ENCODE measurements at places on chromosomes 1 and 21.

GRCh38 chr1:61674221-61674620 lies 50.7 kb downstream of the TM2D1 start:
- peaks cover 15% of the 10 kb centered on the region for H3K4me1 ChIP-seq
- H3K27ac ChIP-seq = no peak overlapping the region
- H3K4me3 ChIP-seq = no peak overlapping the region
- no peak for DNase-seq
- H3K27me3 ChIP-seq = no peaks in the 10 kb centered on the region

GRCh38 chr21:26683996-26684395 lies 110.9 kb upstream of the CYYR1 start:
- H3K36me3 ChIP-seq = no peaks in the 10 kb centered on the region
- peaks cover 2% of the 10 kb centered on the region for H3K27me3 ChIP-seq
- H3K27ac ChIP-seq = no peak overlapping the region

GRCh38 chr1:153577138-153577537 lies 11.5 kb upstream of the S100A2 start:
- no peak for DNase-seq
- no peaks in the 10 kb centered on the region for H3K27me3 ChIP-seq
- no peak overlapping the region for H3K27ac ChIP-seq
- H3K36me3 ChIP-seq = no peaks in the 10 kb centered on the region

DNA sequence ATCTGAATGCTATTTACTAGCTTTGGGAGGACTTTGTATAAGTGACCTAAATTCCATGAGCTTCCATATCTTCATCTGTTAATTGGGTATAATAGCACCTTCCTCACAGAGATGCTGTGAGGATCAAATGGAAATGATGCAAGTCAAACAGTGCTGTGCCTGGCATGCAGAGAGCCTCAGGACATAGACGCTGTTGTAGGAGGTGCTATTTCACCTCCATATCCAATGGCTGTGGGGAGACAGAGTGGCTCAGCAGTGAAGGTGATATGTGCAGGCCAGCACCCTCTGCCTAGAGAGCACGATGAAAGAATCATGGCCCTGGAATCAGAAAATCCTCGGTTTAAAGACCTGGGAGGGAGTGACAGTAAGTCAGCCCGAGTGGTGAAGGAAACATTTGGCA lies 16.0 kb upstream of the C1orf21 start:
- H3K36me3 ChIP-seq = no peaks in the 10 kb centered on the region
- H3K4me3 ChIP-seq = no peak overlapping the region
- H3K4me1 ChIP-seq = no peaks in the 10 kb centered on the region
- DNase-seq = no peak

DNA sequence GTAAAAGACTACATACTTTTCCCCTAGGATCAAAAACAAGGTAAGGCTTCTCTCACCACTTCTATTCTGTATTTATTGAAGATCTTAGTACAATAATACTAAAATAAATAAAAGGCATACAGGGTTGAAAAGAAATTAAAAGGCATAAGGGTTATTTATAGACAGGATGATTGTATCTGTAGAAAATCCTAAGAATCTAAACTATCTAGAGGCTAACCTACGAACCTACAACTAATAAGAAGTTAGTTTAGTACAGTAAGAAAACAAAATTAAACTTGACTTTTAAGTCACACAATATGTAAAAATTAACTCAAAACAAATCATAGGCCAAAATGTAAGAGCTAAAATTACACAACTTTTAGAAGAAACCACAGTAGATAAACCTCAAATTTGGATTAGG lies 50.4 kb upstream of the ADAM30 start:
- peaks cover 16% of the 10 kb centered on the region for H3K4me1 ChIP-seq
- peak overlapping the region; percentile 89 for H3K27ac ChIP-seq
- peaks cover 48% of the 10 kb centered on the region for H3K36me3 ChIP-seq
- H3K4me3 ChIP-seq = no peak overlapping the region
- DNase-seq = no peak
- H3K27me3 ChIP-seq = no peaks in the 10 kb centered on the region

- H3K4me1 ChIP-seq = peaks cover 27% of the 10 kb centered on the region
- H3K27me3 ChIP-seq = no peaks in the 10 kb centered on the region
- no peaks in the 10 kb centered on the region for H3K36me3 ChIP-seq
- no peak for DNase-seq
- no peak overlapping the region for H3K27ac ChIP-seq
- H3K4me3 ChIP-seq = no peak overlapping the region
These were observed 42.0 kb downstream of the COLGALT2 start for GRCh38 chr1:183995322-183996039.

DNA sequence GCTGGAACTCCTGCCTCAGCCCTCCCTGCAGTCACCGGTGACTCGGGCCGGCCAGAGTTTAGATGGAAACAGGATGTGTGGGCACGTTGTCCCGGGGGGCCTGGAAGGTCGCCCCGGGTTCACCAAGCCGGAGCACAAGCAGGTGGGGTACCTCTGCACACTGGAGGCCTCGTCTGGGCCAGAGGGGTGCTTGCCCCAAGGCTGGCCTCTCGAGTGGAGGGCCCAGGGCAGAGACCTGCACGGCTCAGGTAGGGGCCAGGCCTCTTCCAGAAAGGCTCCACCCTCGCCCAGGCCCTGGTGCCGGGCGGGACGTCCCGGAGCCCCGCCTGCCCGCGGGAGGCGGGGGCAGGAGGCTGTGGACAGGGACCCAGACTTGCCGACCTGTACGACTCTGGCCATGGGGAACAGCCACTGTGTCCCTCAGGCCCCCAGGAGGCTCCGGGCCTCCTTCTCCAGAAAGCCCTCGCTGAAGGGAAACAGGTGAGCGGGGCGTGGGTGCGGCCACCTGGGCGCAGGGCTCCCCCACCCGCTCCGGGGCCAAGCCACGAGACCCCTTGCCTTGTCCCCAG lies at the start of gene PLEKHN1:
Gene PLEKHN1 (plus strand): TSS at position 348 of the 569 bp plus-strand sequence. CDS start 50 bp downstream, at position 398.
- no peak within 1 kb of the TSS for H3K27ac ChIP-seq
- peak within 1 kb of the TSS; percentile 69 for H3K4me3 ChIP-seq
- H3K36me3 ChIP-seq = peaks cover 2% of the 10 kb centered on the region
- peaks cover 17% of the 10 kb centered on the region for H3K27me3 ChIP-seq
- peaks cover 3% of the 10 kb centered on the region for H3K4me1 ChIP-seq

DNA sequence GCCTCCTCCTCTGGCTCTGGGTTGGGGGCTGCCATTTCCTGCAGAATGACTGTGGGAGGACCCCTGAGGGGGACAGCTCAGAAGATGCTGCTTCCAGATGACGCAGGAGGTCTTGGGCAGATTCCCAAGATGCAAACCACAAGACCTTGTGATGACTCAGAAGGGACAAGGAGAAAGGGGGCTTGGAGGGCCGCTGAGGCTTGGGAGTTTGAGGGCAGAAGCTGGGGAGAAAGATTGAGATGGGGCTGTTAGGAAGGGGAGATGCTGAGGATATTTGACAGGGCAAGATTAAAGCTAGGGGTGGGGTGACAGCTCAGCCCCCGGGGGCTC lies 7.5 kb downstream of the PTPRU start:
- no peaks in the 10 kb centered on the region for H3K36me3 ChIP-seq
- no peak overlapping the region for H3K4me3 ChIP-seq
- peaks cover 44% of the 10 kb centered on the region for H3K4me1 ChIP-seq
- H3K27ac ChIP-seq = no peak overlapping the region
- H3K27me3 ChIP-seq = no peaks in the 10 kb centered on the region

- H3K27ac ChIP-seq = no peak overlapping the region
- no peak for DNase-seq
- no peak overlapping the region for H3K4me3 ChIP-seq
- H3K36me3 ChIP-seq = no peaks in the 10 kb centered on the region
These were observed 42.9 kb upstream of the CITED4 start for GRCh38 chr1:40905061-40905460.

GRCh38 chr21:44006017-44006619 lies 6.0 kb upstream of the TRAPPC10 start:
- no peak overlapping the region for H3K27ac ChIP-seq
- H3K4me1 ChIP-seq = peaks cover 8% of the 10 kb centered on the region
- no peaks in the 10 kb centered on the region for H3K36me3 ChIP-seq
- H3K4me3 ChIP-seq = no peak overlapping the region
- DNase-seq = no peak

DNA sequence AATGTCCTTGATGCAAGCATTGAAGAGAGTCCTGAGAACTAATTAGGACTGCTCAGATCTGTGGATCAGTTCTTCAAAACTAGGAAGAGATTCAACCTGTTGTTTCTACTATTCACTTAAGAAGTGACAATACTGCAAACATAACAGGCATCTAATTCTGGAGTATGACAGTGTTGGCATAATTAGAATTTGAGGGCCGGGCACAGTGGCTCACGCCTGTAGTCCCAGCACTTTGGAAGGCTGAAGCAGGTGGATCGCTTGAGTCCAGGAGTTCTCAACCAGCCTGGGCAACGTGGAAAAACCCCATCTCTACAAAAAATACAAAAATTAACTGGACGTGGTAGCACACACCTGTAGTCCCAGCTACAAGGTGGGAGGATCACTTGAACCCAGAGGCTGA lies 8.0 kb upstream of the FOXJ3 start:
- DNase-seq = no peak
- H3K27me3 ChIP-seq = no peaks in the 10 kb centered on the region
- H3K27ac ChIP-seq = no peak overlapping the region

DNA sequence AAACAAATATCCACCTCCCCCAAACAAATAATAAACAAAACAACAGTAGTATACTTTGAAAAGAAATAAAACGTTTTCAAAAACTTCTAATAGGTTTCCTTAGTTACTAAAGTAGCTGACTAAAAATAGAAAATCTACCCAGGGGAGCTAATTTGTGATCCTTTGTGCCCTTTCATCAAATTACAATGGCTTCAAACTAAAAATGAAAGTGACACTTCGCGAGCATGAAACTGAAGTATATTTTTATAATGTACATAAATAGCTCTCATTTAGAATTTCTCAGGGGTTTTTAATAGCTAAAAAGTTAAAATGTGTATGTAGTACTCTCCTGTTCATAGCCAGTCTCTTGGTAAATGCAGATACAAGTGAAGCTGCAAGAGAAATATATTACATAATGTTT lies 78.4 kb downstream of the BRINP3 start:
- H3K4me3 ChIP-seq = no peak overlapping the region
- peaks cover 2% of the 10 kb centered on the region for H3K27me3 ChIP-seq
- H3K27ac ChIP-seq = no peak overlapping the region
- DNase-seq = no peak

- H3K27me3 ChIP-seq = peaks cover 8% of the 10 kb centered on the region
- H3K27ac ChIP-seq = no peak overlapping the region
- H3K36me3 ChIP-seq = no peaks in the 10 kb centered on the region
- H3K4me1 ChIP-seq = peaks cover 24% of the 10 kb centered on the region
- no peak for DNase-seq
These were observed 409.9 kb downstream of the HLX start for GRCh38 chr1:221289103-221289502.

- no peak overlapping the region for H3K4me3 ChIP-seq
- peaks cover 19% of the 10 kb centered on the region for H3K4me1 ChIP-seq
- DNase-seq = no peak
- H3K27me3 ChIP-seq = peaks cover 9% of the 10 kb centered on the region
- no peaks in the 10 kb centered on the region for H3K36me3 ChIP-seq
These were observed 15.8 kb upstream of the REG4 start for GRCh38 chr1:119827010-119827409.

DNA sequence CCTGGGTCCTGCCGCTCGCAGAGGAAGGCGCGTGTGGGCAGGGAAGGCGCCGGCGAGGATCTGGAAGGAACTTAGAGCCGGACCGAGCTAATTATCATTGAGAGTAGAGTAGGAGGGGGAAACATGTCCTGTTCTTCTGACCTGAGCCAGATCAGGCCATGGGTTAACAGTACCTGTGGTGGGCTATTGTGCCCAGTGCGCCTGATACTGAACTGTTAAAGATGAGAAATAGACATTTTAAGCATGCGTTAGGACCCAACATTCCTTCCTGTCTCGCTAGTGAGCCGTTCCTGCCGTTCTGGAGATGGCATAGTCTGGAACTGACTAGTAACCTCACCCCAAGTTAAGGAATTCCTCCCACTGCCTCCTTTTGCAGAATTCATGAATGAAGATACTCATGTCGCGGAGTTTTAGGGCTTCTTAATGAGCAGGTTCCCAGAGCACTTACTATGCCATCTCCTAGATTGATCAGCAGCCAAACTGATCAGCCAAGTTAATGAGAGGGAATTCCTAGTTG lies 870 bp downstream of the STRIP1 start:
- peak overlapping the region; percentile 95 for H3K27ac ChIP-seq
- H3K4me1 ChIP-seq = peaks cover 31% of the 10 kb centered on the region
- peak overlapping the region; percentile 96 for H3K4me3 ChIP-seq
- peaks cover 19% of the 10 kb centered on the region for H3K36me3 ChIP-seq
- H3K27me3 ChIP-seq = no peaks in the 10 kb centered on the region
- no peak for DNase-seq

DNA sequence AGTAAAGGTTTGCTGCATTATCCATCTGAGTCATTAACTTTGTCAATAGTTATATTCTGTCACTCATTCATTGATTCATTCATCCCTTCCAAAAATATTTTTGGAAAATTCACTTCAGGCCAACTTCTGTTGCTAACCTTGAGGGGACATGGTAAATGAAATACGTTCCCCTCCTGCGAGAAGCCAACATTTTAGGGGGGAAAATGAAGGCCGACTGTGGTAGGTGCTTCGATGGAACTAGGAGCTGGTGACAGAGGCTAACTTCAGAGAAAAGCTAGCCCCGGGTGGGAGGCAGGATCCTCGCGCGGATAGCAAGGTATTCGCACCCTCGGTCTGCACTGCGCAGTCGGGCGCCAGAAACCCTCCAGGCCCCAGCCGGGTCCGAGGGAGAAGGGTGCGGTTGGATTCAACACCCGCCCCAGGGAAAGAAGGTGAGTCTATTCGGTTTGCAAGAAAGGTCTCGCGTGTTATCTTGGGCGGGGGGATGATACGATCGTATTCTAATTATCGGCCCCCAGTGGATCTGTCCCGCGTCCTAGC lies 646 bp upstream of the RRP15 start:
- peaks cover 19% of the 10 kb centered on the region for H3K4me1 ChIP-seq
- H3K27ac ChIP-seq = peak overlapping the region; percentile 97
- peaks cover 3% of the 10 kb centered on the region for H3K27me3 ChIP-seq
- no peak for DNase-seq
- H3K36me3 ChIP-seq = no peaks in the 10 kb centered on the region
- H3K4me3 ChIP-seq = peak overlapping the region; percentile 98

- H3K4me3 ChIP-seq = no peak overlapping the region
- H3K27ac ChIP-seq = no peak overlapping the region
- peaks cover 22% of the 10 kb centered on the region for H3K4me1 ChIP-seq
- no peaks in the 10 kb centered on the region for H3K27me3 ChIP-seq
These were observed 54.9 kb downstream of the ACBD3 start for GRCh38 chr1:226131639-226132038.

GRCh38 chr1:205272536-205272935 lies 44.8 kb downstream of the TMCC2 start:
- peaks cover 2% of the 10 kb centered on the region for H3K36me3 ChIP-seq
- no peak for DNase-seq
- peaks cover 5% of the 10 kb centered on the region for H3K4me1 ChIP-seq
- no peak overlapping the region for H3K4me3 ChIP-seq
- no peak overlapping the region for H3K27ac ChIP-seq

- no peak for DNase-seq
- peaks cover 25% of the 10 kb centered on the region for H3K4me1 ChIP-seq
- no peaks in the 10 kb centered on the region for H3K36me3 ChIP-seq
- H3K27ac ChIP-seq = no peak overlapping the region
- H3K4me3 ChIP-seq = no peak overlapping the region
These were observed 66.2 kb upstream of the HMCN1 start for GRCh38 chr1:185668013-185668412.
